ENCODE measurements at places on chromosomes 1 and 21.

DNA sequence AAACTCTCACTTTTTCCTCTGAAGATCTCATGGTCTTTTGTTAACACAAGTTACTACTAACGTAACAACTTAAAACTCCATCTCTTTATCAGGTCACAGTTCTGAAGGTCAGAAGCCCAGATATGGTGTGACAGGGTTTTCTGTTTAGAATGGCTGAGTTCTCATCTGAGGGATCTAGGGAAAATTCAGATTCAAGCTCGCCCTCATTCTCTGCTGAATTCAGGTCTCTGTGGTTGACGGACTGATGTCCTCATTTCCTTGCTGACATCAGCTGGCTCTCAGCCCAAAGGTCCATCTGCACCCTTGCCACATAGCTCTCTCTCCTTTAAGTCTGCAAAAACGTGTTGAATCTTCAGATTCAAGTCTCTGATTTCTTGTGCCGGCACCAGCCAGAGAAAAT, 6.1 kb upstream of the NTPCR start:
- DNase-seq: no peak

GRCh38 chr1:240116831-240117769, 25.4 kb downstream of the FMN2 start:
- no peak for DNase-seq

- DNase-seq: no peak
Measured at GRCh38 chr1:108121358-108122143, 78.6 kb downstream of the SLC25A24 start.

DNA sequence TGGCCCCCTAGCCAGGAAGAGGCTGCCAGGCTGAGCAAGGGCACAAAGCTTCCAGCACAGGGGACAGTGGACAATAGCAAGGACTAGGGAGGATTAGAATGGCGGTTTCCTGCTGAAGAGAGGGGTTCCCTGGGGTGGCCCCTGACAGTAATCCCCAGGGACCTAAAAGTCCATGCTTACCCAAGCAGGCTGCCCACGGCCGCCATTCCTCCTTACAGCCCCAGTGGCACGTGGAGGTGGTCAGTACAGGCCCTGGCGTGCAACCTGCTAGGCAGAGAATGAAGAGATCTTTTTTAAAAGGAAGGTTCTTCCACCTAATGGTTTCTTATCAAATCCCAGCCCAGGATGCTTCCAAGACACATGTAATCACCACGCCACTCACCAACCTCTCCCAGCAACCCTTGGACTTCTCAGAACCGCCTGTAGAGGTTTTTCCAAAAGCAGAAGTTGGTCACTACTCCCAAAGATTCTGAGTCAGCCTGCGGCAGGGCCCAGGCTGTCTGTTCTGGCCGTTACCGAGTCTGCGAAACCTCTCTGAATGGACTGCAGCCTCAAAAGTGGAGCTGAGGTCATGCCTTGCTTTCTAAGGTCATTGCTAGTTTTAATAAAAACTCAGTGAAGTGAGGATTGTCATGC, 926 bp downstream of the MRPL55 start:
- no peak for DNase-seq

DNA sequence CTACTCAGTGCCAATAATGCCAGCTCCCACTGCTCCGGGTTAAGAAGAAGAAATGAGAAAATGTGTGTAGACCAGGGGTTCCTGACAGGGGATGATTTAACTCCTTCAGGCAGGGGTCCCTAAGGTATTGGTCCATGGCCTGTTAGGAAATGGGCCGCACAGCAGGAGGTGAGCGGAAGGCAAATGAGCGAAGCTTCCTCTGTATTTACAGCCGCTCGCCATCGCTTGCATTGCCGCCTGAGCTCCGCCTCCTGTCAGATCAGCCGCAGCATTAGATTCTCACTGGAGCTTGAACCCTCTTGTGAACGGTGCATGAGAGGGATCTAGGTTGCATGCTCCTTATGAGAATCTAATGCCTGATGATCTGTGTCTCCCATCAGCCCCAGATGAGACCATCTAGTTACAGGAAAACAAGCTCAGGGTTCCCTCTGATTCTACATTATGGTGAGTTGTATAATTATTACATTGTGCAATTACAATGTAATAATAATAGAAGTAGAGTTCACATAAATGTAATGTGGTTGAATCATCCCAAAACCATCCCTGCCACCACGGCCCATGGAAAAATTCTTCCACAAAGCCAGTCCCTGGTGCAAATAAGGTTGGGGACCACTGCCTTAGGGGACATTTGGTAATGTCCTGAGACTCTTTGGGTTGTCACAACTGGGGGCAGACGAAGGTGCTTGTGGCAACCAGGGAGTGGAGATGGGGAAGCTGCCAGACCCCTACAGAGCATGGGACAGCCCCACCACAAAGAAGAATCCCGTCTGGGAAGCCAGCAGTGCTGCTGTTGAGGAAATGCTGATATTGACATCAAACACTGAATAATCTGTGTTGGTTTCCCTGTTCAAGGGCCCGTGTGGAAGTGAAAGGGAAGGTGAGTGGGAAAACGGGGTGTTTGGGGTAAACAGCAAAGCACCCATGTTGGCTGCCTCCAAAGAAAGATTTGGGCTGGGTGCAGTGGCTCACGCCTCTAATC, 60.8 kb downstream of the DHRS3 start:
- no peak for DNase-seq

DNA sequence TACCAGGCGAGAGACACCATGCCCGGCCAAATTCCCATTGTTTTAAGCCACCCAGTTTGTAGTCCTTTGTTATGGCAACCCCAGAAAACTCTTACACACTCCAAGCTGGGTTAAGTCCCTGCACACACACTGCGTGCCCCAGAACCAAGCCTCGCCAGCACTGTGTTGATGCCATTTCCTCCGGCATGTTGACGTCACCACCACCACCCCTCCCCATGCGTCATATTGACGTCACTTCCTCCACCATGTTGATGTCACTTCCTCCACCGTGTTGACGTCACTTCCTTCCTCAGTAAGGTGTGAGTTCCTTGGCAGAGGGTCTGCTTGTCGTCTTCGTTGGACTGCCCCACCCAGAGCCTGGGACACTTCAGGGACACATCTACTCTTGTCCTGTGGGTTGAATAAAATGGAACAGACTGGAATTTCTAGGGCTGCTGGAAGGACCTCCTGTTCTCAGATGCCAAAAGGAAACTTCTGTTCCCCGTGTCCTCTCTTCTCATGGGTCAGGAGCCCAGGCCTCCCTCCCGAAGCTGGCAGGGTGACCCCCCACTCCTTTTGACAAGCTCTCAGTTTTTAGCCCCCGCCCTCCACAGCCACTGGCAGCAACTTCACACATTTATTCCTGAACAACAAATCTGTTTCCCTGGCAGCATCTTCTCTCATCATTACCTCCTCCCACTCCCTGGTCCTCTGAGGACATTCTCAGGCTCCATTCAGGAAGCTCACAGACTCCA, 643.3 kb downstream of the NPHP4 start:
- no peak for DNase-seq

GRCh38 chr1:23422241-23422877, 2.2 kb downstream of the TCEA3 start:
- peak; percentile 41 for DNase-seq

DNA sequence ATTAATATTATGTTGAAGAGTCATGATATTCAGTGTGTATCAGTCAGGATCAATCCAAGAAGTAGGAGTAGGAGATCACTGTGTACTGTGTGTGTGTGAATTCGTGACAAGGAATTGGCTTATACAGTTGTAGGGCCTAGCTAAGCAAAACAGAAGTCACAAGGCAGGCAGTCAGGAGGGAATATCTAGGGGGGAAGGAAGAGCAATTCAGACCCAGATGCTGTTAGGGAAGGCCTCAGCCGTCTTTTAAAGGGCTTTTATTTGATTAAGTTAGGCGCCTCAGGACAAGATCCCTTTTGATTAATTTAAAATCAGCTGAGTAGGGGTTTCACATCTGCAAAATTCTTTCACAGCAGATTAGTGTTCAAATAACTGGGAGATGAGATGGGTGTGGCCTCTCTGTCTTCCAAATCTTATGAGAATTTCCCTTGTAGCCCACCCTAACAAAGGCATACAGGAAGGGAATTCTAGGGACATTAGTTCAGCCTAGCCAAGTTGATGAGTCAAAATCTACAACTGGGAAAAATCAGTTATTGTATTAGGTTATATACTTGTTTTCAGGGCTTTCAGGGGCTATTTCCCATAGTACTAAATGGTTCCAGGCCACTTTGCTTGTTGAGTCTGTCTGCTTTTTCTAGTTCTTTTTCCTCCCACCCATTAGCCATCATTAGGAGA, 47.4 kb downstream of the ALG6 start:
- no peak for DNase-seq

GRCh38 chr1:59901770-59902388, 24.7 kb downstream of the CYP2J2 start:
- no peak for DNase-seq

DNA sequence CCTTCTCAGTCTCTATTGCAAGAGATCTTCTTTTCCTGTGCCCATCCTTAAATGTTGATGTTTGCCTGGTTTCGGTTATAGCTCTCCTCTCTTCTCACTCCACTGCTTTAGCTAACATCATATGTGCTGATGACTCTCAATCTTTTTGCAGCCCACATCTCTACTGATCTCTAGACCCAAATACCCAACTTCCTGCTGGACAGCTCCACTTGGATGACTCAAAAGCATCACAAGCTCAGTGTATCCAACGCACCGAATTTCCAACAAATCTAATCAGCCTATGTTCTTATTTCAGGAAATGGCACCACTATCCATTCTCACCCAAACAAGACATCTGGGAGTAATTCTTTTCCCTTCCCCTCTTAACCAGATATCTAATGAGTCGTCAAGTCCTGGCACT, 79.1 kb upstream of the ARTN start:
- no peak for DNase-seq

DNA sequence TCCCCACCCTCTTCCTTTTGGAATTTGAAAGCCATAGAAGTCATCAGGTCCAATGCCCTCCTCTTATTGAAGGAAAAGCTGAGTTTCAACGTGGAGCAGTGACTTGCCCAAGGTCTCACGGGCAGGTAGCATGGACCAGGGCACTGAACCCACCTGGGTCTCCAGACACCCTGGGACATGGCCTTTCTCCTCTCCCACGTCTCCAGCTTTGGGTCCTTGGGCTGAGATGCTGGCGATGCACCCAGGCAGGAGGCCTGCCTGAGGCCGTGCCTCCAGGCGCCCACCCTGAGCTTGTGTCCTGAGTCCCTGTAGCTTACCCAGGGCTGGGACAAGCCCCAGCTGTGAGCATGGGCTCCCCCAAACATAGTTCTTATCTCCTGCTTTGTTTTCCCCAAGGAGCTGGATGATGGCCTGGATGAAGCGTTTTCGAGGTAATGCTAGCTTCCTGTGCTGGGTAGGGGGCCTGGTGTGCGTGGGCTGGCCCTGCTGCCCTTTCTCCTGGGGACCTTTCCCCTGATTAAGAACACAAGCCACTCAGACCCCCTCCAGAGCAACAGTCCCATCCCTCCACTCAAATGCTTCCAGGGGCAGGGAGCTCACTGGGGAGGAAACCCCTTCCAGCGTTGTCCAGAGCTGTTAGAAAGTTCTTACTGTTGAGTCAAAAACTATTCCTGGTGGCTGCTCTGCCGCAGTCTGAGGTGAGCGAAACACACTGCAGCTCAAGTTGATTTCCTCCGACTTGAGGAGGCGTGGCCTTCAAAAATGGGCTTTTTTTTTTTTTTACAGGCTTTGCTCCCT, 21.6 kb downstream of the LDLRAP1 start:
- DNase-seq: peak; percentile 44

- DNase-seq: peak; percentile 74
Measured at GRCh38 chr21:34983680-34984086, 65.4 kb downstream of the RUNX1 start.

- DNase-seq: no peak
Measured at GRCh38 chr1:240092301-240093119, 827 bp downstream of the FMN2 start.

DNA sequence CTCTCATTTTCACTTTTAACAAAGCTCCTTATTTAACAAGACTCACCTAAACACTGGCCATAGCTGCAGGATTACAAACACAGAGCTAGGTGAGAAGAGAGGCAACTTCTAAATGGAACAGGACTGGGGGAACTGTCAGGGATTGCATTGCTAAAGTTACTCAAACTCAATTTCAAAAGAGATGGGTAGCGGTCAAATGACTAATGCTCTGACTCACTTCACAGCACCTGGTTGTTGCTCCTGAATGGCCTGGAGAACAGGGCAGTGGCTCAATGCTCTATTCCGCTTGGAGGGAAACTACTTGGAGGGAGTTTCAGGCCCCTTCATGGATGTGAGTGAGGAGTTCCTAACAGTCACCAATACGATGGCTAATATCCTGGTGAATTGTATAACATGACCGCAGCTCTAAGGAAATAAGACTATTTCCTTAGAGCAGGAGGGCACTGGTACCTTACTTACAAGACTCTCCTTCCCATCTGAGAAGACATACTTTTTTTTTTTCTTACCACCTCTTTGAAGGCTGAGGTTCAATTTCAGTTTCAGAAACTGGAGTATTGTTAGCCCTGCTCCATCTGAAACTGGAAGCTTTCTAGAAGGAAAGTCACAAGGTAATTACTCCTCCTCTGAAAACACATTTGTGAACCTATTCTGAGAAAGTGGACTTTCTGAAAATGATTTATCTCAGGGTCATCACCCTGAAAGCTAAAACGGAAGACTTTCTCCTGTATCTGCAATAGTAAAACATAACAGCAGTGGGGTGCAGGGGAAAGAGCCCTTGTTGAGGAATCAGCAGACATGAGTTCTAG, 9.5 kb downstream of the DPT start:
- no peak for DNase-seq

- no peak for DNase-seq
Measured at GRCh38 chr1:244173769-244174168, 122.7 kb downstream of the ZBTB18 start.

DNA sequence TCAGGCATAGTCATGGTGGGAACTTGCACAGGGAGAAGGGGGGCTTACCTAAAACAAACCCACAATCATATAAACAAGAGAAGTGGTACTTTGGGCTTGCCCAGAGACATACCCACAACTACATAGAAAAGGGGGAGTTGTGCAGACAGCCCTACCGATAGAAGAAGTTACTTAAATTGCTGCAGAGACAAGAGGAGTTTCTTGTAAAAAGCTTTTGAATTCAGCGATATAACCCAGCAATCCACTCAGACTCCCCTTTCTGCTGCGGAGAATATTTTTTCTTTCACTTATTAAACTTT, 164.0 kb upstream of the ETV3 start:
- DNase-seq: no peak

- DNase-seq: no peak
Measured at GRCh38 chr1:119475866-119476439, 31.1 kb upstream of the HSD3B1 start.

- no peak for DNase-seq
Measured at GRCh38 chr1:230958370-230958769, 20.3 kb downstream of the TTC13 start.

DNA sequence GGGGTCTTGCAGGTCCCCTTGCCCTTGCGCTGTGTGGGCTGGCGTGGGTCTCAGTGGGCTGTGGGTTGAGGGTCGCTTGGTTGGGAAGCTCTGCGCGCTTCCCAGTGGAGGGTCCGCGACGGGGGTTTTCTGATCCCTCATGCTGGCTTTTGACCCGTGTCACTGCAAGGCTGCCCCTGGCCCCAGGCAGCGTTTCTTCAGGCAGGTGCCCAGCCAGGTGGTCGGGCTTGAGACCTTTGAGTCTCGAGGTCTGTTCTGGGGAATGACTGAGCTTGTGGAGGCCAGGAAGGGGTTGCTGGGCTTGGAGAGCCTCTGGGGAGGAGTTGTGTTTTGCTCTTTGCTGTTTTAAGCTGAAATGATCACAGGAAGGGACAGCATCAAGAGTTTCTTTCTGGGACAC, 5.3 kb downstream of the SKI start:
- no peak for DNase-seq

- DNase-seq: peak; percentile 55
Measured at GRCh38 chr1:210400043-210400840, 71.5 kb downstream of the HHAT start.
